Left ventricle myocardium superior (tissue), 1 donor: ENCODE measurements at places on chromosomes 3 and 15.

GRCh38 chr3:101036676-101037075 lies 43.5 kb upstream of the ABI3BP start:
- DNase-seq, result no peak

DNA sequence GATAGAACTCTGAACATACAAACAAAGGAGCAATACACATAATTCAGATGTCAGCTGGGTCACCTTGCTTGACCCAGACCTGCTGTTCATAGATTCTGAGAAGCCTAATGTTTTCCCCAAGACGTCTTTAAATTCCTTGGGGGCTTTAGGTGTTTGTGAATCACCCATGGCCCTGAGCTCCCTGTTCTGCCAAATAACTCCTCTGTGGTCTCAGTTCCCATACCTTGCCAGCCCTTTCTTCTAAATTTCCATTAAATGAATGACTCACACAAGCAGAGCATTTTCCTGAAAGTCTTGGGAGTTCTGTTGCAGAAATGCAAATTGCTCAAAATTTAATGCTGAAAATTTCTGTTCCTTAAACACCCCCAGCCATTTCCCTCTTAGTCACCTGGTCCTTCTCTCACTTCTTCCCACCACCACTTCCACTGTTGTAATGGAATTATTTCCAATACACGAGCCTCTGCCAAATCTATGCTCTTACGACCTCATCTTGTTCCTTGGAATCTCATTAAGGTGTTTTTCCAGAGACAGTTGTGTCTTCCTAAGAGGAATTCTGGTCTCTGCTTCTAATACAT lies 33.4 kb upstream of the PSMD6 start:
- DNase-seq, result no peak

- no peak for DNase-seq
Measured at GRCh38 chr3:72993391-72993790, 3.2 kb upstream of the PPP4R2 start.

- DNase-seq, result no peak
Measured at GRCh38 chr15:28881170-28881569, 4.6 kb upstream of the APBA2 start.

DNA sequence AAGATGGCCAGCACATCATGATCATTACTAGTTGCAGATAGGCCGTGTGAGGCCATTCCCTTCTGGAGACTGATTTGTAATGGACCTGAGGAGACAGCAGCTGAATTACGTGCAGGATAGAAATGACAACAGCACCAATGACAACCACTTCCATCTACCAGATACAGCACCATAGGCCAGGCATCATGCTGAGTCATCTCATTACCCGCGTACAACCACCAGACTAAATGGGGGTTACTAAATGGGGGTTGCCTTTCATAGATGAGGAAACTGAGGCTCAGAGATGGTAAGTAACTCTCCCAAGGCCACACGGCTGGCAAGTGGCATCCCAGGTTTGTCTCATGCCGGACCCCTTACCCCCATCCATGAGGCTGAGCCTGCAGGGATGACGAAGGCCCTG lies 32.8 kb upstream of the FAM107A start:
- DNase-seq, result no peak

GRCh38 chr3:69119138-69119537 lies 3.3 kb downstream of the LMOD3 start:
- DNase-seq, result no peak

DNA sequence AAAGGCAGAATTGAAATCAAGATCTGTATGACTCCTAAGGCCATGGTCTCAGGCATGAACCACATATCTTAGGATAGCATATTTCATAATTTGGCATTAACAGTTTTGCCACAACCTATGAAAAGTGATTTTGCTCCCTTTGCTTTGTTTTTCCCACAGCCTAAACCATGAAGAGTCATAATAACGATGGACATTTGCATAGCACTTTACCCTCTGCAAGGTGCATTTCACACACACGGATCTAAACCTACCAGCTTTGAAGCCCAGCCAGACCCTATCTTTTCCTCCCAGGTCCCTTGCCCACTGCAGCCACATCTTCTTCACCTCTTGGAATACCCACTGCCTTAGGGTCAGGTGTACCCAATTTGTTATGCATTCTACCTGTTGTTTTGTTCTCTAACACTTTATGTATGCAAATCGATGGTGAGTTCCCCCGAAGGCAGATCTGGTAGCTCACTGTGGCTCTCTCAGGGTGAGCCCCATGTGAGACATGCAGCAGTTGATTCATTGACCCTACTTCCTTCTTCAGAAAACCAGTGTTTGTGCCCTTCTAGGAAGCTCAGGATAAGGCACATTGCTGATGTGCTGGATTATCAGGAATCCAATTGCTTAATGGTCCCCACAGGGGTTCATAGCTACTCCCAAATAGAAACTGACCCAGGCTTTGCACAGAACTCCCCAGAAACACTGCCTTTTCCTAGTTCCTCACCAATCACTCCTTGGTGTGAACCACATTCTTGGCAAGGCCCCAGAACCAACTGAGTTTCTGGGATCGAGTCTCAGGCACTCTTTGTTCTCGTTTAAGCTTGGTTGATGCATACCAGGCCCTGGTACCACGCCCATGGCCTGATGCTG lies 8.7 kb downstream of the ARHGAP31 start:
- no peak for DNase-seq

DNA sequence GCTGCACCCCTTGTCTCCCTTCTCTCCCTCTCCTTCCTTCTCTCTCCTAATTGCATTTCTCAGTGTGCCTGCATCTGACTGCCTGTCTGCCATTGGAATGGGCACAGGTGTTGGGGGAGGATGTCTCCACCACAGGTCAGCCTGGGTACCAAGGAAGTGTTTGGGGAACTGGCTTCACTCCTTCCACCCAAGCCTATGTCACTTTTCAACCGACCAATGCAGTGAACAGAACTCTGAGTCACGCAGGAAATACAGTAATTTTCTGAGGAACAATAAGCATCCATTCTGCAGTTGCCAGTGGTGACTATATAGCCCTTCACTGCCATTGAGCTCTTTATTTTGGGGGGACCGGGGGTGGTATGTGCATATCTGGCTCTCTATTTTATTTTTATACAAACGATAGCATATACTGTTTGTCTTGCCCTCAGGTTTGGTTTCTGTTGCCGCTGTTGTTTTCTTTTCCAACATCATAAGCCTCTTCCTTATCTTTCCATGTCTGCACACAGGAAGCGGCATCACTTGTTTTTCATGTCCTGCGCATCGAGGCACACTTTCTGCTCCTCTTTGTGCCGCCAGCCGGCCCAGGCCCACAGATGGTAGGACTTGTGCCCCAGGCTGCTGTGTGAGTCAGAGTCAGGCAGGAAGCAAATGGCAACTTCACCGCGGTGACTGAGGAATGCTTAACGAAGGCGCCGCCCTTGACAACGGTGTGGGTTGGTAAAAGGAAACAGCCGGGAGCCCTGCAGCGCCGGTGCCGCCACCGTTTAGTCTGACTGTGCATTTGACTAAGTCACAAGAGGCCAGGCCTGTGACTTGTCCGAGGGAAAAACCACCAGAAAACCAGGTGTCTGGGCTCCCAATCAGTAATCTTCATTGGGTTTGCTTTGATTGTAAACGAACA lies 21.1 kb upstream of the CDCP1 start:
- peak; percentile 79 for DNase-seq

DNA sequence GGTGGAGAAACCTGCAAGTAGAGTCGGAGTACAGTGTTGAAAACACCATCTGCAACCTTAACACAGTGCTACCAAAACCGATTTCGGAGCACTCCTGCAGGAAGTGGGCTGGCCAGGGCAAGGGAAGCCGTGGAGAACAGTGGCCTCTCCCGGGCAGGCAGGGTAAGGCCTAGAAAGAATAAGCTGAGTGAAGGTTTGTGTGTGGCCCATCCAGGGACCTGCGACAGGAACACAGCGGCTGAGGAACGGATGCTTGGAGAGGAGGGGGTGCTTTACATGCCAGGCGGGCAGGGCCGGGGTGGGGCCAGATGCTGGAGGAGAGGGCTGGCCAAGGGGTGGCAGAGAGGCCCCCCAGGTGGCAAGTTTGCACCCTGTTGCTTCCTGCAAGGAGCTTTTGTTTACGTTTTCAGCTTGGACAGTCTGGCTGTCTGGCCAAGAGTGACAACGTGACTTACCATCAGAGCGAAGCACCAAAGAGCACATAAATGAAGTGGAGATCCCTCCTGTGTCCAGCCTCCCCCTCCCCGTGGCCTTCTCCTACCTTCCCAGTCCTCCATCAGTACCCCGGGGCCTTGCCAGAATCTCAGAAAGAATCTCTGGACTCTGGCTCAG lies 156.5 kb downstream of the PGPEP1L start:
- peak; percentile 79 for DNase-seq

- DNase-seq, result no peak
Measured at GRCh38 chr3:60216462-60217075, 1034.7 kb downstream of the FHIT start.

DNA sequence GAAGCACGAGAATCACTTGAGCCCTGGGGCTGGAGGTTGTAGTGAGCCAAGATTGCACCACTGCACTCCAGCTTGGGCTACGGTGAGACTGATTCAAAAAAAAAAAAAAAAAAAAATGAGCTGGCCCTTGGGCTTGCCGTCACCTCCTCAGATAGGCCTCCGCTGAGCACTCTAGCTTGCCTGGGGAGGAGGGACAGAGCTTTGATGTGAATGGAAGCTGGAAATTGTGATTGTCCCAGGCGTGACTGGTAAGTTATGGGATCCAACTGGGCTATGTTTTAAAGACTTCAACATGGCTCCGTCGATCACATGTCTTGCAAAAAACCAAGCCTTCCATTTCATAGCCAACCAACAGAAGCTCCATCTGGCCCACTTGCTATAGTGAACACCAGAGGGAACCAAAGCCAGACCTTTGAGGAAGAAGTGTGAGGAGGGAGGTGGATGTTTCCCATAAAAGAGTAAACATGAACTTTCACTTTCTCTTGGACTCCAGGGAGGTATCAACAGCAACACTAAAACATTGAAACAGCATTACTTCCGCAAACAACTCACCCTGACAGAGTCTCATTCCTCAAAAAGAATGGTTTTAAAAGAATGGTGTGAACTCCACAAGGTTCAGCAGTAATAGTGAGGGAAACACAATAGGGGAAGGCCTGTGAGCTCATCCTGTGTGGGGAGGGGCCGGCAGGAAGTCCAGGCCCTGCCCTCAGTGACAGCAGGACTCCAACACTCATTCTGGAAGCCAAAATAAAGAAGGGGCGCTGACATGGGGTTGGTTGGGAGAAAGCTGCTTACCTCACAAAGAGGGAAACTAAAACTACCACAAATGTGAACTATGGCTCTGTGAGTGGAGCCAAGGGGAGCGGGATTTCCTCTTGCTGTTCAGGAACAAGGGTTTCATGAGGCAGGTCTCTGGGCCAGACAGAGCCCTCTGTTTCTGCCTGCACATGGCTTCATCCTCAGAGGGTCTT lies 59.2 kb upstream of the IL12A start:
- no peak for DNase-seq

GRCh38 chr3:89955156-89955555 lies 847.7 kb downstream of the EPHA3 start:
- DNase-seq, result no peak

GRCh38 chr3:106030627-106030963 lies 161.8 kb upstream of the CBLB start:
- no peak for DNase-seq

DNA sequence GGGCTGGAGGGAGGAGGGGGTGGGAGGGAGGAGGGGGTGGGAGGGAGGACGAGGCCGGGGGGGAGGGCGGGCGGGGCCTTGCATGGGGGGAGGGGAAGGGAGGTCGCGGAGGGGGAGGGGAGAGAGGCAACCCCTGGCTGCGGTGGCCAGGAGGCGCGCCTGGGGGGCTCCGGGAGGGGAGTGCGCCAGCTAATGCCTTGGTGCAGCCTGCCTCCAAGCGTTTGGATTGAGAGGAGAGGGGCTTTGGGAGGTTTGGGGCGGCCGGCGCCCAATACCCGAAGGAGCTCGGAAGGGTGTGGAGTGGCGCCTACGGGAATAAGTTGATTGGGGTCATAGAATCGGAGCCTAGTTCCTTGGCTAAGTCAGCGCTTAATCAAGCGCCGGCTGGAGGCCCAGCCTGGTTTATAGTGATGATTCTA lies 557 bp downstream of the TFG start:
- peak; percentile 44 for DNase-seq
